RPMI7951 (cell line): ENCODE measurements at places on chromosomes 7 and 10. TPM values are rescaled to one million over a fixed set of nuclear protein-coding genes. Genes with fewer than 3 reads are reported as not detected.

The C10orf71 gene
- total RNA-seq, result not detected in 2 replicates

The PDE1C gene
- total RNA-seq, result 17.5 and 19.1 TPM in 2 replicates

The HPS6 gene
- 5.3 and 10.7 TPM in 2 replicates for total RNA-seq

The PLEKHS1 gene
- 0.29 and 0.84 TPM in 2 replicates for total RNA-seq

DNA sequence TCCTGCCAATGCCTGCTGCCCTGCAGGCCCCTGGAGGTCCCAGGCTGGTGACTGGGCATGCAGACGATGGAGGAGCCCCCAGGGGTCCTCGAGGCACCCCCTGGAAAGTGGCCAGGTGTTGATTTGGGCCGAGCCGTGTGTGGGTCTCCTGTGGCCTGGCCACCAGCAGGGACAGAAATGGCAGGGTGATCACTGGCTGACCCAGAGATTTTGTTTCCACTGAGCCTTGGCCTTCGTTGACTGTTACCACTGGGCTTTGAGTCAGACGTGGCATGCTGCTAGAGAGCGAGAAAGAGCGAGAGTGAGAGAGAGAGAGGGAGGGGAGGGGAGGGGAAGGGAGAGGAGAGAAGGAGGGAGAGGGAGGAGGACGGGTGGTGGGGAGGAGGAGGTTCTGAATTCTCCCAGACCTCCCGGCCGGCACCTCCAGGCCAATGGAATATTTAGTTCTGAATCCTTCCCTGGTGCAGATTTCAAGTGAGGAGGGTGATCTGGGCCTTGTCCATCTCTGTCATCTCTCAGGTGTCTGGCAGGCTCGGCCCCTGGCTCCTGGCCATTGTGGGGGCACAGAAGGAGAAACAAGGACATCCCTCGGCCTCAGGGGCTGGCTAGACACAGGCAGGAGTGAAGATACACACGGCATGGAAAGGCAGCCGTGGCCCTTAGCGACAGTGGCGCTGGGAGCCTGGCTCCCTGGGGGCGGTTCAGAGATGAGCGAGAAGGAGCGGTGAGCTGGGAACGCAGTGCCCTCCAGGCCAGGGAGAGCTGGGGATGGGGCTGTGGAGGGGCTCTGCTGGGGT is 58.2 kb downstream of the GLRX3 start:
- DNase-seq, result no peak

DNA sequence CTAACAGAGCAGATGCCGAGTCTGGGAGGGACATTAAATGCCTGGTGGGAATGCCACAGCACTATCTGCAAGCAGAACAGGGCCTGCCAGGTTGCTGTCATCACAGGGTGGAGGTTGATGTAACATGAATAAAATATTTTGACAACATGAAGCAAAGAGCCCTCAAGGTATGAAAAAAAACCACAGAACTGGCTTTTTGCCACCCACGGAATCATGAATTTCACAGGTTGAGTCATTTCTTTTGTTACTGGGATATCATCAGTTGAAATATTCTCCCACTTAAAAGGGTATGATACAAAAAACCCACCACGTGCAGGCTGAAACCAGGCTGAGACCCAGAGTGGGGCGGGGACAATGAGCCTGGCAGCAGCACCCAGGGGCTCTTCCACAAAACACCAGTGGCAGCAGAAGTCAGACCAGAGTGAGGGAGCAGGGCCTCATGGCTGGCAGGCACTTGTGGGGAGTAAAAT is 220.1 kb downstream of the TNS3 start:
- peak; percentile 98 for DNase-seq

DNA sequence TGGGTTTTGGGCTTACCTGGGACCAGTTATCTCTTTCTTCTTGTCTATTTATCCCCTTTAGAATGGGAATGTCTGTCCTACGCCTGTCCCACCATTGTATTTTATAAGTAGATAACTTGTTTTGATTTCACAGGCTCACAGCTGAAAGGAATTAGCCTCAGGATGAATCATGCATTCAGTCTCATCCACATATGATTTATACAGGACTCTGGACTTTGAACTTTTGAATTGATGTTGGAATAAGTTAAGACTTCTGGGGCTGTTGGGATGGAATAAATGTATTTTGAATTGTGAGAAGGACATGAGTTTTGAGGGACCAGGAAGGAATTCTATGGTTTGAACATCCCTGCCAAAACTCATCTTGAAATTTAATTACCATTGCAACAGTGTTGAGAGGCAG is 112.6 kb downstream of the AMPH start:
- peak; percentile 38 for DNase-seq

DNA sequence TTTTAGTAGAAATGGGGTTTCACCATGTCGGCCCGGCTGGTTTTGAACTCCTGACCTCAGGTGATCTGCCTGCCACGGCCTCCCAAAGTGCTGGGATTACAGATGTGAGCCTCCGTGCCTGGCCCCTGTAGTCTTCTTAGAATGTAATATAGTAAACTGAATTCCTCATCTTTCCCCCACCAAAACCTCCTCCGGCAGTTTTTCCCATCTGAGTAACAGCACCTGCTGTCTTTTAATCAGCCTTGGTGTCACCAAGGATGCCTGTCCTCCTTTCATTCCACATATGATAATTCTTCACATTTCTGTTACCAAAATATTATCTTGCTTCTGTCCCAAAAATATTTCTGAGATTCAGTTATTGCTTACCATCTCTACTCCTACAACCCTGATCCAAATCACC is 80.2 kb downstream of the ZEB1 start:
- no peak for DNase-seq

GRCh38 chr10:106705681-106706100 is 458.8 kb downstream of the SORCS1 start:
- DNase-seq, result peak; percentile 17

GRCh38 chr7:36368496-36368895 is 21.2 kb upstream of the ANLN start:
- no peak for DNase-seq

DNA sequence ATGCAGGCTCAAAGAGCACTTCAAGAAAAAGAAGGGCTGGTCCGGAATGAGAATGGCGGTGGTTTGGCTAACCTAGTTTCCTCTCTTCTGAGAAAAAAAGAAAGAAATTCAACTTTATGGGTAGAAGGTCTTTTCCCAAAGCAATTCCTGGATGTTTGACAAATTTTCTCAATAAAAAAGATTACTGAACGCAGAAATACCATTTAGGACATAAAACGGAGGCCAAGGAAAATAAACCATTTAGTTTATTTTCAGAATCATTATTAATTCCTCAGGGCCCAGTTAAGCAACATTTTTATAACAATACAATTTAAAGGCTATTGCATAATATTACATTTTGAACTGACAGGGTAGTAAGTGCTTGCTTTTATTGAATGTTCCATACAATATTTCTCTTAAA is 284.6 kb upstream of the ANKRD30A start:
- no peak for DNase-seq

DNA sequence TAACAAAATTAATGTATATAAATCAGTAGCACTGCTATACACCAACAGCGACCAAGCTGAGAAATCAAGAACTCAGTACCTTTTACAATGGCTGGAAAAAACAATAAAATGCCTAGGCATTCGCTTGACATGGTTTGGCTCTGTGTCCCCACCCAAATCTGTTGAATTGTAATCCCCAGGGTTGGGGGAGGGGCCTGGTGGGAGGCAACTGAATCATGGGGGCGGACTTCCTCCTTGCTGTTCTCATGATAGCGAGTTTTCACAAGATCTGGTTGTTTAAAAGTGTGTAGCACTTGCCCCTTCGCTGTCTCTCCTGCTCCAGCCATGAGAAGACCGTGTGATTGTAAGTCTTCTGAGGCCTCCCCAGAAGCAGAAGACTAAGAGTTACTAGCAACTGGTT is 8.6 kb downstream of the ZNF786 start:
- DNase-seq, result no peak

- DNase-seq, result no peak
Observed at GRCh38 chr7:41326616-41327015, 376.3 kb downstream of the INHBA start.

- peak; percentile 18 for DNase-seq
Observed at GRCh38 chr10:18793951-18794350, 134.7 kb downstream of the ARL5B start.

- DNase-seq, result no peak
Observed at GRCh38 chr7:107233174-107233573, 64.4 kb downstream of the HBP1 start.

DNA sequence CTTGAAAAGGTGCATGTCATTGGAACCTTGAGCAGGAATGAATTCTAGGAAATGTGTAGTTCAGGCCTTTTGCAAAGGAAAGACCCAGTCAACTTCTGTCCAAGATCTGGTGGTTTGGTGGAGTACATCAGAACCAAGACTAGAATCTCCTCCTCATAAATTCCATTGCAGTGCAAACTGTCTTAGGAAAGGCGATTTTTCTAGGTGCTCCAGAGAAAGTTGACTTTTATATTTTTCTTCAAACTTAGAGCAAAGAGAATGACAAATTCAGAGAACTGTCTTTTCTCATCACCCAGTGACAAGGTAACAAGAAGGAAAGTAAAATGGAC is 50.0 kb downstream of the PRTFDC1 start:
- DNase-seq, result no peak
